ENCODE measurements at places on chromosomes 1 and 21.

GRCh38 chr1:45348966-45349677, 8.9 kb upstream of the MUTYH start:
- DNase-seq = no peak

DNA sequence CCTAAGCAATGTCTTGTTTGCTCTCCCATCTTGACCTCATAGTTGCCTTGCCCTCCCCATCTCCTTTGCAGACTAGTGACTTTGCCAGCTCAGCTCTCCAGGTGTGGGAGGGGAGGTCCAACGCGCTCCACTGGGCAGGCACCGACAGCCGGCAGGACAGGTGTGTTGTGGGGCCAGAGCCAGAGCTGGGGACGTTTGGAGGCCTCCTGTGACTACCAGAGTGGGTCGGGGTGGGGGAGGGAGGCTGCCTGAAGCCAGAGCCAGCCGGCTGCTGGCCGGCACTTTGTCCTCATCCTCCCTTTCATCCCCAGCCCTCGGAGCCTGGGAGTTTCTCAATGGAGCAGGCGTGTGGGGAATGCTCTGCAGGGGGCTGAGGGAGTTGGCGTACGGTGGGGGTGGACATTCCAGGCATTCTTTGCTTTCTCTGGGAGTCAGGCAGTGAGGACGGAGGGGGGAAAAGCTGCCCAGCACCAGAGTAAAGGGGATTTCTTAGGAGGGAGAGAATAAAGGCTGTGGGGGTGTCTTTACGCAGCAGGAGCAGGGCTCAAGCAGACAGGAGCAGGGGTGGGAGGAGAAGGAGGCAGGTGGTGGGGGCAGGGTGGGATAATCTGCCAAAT, 20.2 kb downstream of the NUAK2 start:
- DNase-seq = no peak

- DNase-seq = no peak
Measured at GRCh38 chr1:68442822-68443556, 6.8 kb downstream of the RPE65 start.

DNA sequence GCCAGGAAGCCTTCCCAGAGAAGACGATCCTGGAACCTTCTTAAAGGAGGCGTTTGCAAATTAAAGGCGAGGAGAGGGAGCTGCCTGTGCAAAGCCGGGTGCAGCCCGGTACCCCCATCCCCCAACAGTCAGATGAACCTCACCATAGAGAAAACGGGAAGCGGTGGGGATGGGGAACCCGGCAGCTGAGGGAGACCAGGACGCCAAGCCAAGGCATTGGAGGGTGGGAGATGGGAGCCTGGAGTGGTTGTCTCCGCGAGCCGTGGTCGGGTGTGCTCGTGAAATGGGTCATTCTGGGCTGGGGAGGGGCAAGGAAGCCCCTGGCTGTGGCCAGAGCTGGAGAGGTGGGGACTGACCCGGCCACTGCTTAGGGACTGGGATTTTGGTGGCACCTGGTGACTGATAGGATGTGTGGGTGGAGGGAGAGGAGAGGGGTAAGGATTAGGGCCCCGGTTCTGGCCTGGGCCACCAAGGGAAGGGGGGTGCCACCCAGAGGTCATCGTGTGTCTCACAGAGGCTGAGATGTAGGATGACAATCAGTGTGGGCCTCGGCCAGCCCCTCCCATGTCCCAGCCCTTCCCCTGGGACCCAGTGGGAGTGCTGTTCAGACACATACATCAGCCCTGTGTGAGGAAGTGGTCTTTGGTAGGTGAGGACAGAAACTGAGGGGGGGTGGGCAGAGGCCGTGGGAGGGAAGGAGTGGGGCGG, 676 bp upstream of the PADI2 start:
- no peak for DNase-seq

DNA sequence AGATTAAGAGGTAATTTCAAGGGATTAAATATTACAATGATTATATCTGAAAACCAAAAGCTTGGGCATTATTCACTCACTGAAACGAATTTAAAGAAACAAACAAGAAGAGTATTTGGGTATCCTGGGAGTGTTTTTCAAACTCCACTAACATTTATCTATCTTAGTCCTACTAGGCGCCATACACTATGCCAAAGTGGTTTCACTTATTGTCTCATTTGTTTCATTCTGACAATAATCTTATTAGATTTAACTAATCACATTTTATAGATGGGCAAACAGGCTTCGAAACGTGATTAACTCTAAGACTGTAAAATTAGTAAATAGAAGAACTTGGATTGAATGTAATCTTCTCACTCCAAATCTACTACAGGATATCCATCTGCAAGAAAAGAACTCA, 25.4 kb downstream of the ASH1L start:
- no peak for DNase-seq

GRCh38 chr1:230332575-230333066, 93.5 kb downstream of the PGBD5 start:
- DNase-seq = no peak
